Thoracic aorta (tissue), 2 donors: ENCODE measurements at places on chromosomes 5 and 9.
A peak's percentile ranks its signal among the peaks of the same experiment; 100 is the strongest.

GRCh38 chr5:168818558-168818957, 239.4 kb upstream of the PANK3 start:
- DNase-seq, result no peak

GRCh38 chr9:129405089-129405826, 215.6 kb downstream of the C9orf50 start:
- DNase-seq, result no peak

GRCh38 chr5:177489119-177489716, 8.2 kb downstream of the PDLIM7 start:
- DNase-seq, result no peak

DNA sequence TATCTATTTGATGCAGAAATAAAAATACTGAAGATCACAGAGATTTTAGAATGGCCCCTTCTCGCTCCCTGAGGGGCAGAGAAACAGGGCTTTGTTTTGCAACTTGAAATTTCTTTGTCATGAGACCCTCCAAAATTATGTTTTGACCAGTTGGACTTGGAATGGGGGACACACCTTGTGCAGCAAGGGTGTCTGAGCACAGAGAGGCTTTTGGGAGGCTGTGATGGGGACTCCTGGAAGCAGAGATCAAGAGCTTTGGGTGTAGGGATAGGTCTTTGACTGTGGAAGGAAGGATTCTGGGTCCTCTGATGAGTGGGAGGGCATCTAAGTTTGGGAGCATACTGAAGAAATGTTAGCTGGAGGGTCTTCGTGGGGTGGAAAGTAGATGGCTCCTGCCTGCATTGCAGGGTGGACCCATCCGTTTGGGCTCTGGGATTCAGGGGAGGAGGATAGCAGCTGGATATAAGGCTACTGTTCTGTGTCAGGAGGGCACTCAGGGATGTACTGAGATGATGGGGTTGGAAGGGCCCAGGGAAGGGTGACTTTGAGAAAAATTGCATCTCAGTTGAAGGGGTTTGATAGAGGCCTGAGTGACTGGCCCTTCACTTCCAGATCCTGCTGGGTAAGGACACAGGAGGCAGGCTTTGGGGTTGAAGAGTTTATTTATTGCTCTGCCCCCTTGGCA, 1.8 kb upstream of the MYORG start:
- DNase-seq, result no peak

- no peak for DNase-seq
Observed at GRCh38 chr5:76548525-76549229, 74.5 kb downstream of the F2RL2 start.

DNA sequence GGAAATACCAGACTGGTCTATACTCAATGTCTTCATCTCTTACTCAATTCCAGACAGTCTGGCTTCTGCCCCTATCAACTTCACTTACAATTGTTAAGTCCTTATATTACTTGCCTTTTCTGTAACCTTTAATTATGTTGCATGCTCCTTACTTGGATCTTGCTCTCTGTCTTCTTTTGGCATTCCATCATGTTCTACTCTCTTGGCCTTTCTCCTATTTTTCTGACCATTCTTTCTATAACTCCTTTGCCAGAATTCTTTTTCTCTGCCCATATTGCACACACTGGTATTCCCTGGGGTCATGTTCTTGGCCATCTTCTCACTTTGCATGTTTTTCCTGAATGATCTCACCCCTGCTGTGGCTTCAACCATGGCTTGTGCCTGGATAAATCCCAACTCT, 209.8 kb upstream of the ZNF462 start:
- no peak for DNase-seq

GRCh38 chr9:26341545-26341944, 551.1 kb downstream of the CAAP1 start:
- DNase-seq, result no peak

- DNase-seq, result no peak
Observed at GRCh38 chr5:154176181-154176580, 14.4 kb upstream of the GALNT10 start.

DNA sequence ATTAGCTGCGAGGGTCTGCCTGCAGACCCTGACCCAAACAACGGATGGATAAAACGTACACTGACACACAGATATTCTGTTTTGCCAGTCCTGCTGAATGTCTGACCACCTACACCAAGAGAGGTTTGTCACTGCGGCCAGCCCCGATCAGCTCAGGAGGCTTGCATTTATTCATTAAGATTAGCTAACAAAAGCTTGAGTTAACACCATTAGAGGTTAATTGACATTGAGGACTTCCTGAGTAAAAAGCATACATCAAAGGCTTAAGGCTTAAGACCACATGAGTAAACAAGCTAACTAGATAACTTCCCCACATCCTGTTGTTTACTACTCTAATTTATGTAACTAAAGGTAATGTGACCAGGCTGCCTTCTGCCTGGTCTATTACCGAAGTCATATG, 198.1 kb upstream of the TRPC7 start:
- no peak for DNase-seq

DNA sequence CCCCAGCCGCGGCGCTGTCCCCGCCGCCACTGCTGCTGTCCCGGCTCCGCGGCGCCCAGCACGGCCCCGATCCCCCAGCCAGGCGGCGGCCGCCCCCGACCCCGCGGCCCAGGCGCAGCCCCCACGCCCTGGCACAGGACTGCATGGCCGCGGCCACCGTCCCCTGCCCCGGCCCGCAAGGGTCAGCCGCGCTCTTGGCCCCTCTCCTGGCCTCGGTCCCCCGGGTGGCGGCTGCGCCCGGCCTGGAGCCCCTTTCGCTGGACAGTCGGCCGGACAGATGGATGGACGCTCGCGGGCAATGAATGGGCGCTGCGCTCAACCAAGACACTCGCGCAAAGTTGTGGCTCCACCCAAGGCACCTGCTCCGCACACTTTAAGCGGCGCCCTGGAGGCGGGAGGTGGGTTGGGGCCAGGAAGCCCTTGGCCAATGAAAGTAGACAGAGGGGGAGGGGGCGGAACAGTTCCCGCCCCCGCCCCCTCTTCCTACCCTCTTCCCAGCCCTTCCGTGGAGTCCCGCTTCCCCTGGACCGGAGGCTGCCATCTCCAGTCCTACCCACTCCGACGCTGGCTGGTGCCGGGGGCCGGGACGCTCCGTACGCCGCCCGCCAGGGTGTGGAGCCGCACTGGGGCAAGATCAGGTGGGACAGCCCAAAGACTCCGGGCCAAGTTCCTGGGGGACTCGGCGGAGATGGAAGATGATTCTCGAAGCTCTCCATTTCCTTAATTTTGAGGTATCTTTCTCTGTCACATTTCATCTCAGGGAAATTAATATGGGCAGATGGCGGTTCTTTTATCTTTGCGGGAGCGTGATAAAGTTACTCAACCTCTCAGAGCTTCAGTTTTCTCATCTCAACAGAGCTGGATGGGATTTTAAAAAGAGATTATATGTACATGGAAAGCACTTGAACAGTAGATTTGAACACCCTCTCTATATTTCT, at the start of gene GLDC:
GLDC (minus strand) TSS at position 375 of the 938 bp plus-strand sequence; CDS start at position 145, 230 bp downstream.
- DNase-seq, result no peak

GRCh38 chr9:26463837-26464236, 428.8 kb downstream of the CAAP1 start:
- no peak for DNase-seq

DNA sequence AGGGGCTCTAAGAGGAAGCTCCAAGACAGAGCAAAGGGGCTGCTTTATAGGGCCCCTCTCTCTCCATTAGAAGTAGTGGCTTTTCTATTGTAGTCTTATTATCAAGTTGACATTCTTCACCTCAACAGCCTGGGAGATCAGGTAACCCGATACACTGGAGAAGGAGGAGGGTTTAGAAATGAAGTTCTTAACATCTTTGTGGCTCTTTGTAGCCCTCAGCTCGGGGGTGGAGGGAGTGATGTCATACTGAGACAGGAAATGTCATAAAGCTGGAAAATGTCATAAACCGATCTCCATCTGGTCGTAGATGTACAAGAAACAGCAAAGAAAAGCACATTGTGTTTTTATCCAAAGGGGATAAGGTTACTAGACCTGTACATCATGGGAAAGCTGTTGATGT, 17.9 kb downstream of the PDZD2 start:
- no peak for DNase-seq

GRCh38 chr9:109600142-109600541, 102.0 kb upstream of the PTPN3 start:
- DNase-seq, result no peak

DNA sequence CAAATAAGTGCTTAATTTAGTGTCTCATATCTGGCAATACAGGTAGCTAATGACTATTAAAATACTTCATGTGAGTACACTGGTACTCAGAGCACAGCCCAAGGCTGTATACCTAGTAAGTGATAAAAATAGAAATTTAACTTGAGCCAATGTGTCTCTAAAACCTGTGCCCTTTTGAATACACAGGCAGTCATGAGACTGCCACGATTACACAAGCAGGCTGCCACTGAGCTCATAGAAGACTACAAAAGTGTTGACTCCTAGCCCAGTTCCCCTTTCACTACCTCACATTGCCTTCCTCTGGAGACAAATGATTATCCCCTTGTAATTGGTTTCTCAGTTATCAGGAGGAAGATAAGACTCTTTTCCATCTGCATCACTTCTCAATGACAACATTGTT, 66.3 kb upstream of the PAPPA start:
- peak; percentile 2 for DNase-seq

DNA sequence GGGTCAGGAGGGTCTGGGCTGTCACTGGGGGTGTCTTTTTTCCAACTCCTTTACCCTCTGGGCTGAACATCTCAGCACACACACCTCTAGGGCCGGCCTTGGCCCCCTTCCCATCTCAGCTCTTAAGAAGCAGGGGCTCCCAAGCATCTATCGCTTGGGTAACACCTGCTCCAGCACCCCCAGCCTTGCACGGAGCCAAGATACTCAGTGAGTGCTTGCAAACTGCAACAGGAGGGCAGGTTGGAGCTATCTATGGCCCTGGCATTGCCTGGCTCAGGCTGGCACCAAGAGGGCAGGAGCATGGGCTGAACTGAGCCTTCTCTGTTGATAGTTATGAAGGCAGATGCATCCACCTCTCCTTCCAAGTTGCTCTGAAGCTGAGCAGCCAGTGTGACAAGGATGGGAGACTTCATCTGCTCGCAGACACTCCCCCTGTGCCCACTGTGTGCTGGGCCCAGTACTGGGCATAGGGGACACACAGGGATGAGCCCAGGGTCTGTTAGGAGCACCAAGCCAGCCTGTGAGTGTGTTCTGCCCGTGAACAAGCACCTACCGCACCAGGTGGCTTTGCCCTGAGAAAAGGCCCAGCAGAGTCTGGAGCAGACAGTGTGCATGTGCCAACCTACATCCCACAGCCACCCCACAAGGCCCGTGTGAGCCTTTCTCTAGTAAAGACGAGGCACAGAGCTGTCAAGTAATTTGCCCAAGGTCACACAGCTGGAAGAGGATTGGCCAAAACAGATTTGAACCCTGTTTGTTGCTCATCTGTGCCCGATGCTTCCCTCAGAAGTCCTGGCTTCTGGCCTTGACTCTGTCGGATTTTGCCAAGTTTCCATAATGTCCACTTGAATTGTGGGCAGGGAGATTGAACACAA, 58.2 kb downstream of the PHF2 start:
- DNase-seq, result no peak

DNA sequence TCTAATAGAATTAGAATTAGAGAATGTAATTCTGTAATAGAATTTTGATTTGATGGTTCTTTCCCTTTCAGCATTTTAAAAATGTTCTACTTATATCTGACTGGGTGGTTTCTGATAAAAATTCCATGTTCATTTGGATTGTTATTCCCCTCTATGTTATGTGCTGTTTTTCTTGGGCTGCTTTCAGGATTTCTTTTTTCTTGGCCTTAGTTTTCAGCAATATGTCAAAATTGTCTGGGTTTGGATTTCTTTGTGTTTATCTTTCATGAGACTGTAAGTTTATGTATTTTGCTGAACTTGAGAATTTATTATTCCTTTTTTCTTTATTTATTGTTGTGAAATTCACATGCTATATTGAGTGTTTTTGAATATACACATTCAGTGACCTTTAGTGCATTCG, 189.1 kb downstream of the RANBP17 start:
- DNase-seq, result no peak

- no peak for DNase-seq
Observed at GRCh38 chr5:74870299-74871067, 4.3 kb upstream of the FAM169A start.
